ENCODE measurements at places on chromosomes 3 and 15.

DNA sequence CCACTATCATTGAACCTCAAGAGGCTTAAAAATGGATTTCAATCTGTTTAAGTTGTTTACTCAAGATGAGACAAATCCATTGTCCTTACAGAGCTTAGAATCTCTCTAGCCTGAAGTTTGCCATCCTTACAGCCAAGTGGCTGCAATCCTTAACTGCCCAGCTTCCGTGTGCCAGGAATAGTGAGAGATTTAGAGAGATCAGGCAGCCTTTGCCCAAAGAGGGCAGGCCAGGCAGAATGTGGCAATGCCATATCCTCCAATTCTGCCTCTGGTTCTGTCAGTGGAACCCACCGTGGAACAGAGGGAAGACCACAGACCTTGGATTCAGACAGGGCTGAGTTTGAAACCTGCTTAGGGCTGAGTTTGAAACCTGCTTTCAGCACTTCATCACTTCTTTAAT is 374.3 kb downstream of the VPS13C start:
- DNase-seq, result no peak

DNA sequence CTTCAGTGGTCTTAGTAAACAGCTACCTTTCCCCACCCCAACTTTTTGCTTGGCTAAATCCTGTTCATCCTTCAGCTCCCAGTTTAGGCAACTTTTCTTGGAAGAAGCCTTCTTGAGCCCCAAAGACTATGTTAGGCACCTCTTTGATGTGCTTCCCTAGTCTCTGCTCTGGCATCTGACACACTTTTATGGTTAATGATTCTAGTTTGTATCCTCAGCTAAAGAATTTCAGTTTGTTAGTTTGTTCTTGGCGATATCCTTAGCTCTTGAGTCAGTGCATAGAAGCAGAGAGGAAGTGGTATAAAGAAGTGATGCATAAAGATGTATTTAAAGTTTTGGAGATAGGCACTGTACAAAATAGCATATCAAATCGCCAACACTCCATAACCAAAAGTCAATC is 168.4 kb downstream of the WDR72 start:
- DNase-seq, result no peak

GRCh38 chr3:5497497-5497896 is 310.0 kb downstream of the EDEM1 start:
- DNase-seq, result no peak

- DNase-seq, result no peak
These were observed 31.7 kb downstream of the UQCC5 start for GRCh38 chr3:52568069-52568468.

- no peak for DNase-seq
These were observed 132.0 kb downstream of the ARNT2 start for GRCh38 chr15:80536231-80536630.

GRCh38 chr15:62912808-62913207 is 129.7 kb upstream of the TPM1 start:
- no peak for DNase-seq

- DNase-seq, result no peak
These were observed 276.2 kb upstream of the TBC1D5 start for GRCh38 chr3:18018491-18019160.

- no peak for DNase-seq
These were observed 223.0 kb downstream of the EPHA6 start for GRCh38 chr3:97037294-97037943.

DNA sequence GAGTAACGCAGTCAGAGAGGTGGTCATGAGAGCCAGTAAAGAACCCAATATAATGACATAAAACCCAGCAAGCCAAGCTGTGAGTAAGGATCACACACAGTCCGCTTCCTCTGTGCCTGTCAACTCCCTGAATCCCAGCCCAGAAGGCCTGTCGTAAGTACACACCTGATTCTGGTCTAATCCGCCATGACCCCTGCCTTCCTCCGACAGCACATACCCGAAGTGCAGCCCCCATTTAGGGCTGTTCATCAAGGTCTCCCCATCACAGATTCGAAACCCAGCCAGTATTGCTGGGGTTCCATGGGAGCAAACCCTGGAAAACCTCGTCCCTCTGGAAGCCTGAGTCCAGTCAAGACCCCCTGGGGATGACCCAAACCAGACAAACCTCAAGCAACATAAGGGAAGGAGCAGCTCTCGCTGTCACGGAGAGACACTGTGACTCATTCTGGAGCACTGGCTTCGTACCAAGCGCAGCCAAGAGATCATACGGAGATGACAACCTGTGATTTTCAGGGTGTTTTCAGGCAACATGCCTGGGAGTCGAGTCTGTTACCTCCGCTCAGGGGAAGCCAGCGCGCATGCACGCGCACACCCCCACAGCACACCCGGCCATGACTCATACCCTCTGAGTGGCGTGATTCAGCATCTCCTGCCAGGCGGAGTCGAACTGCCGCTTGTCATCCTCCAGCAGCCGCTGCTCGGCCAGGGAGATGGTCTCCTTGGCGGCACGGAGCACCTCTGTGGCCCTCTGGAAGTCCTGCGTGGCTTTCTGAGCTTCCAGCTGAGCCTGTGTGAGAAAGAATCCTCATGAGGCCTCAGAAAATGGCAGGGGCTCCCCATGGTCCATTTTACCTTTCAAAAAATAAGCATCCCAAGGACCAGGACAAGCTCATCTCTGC is 63.0 kb downstream of the SH3BP5 start:
- DNase-seq, result peak; percentile 81

GRCh38 chr15:95897651-95898050 is 432.8 kb upstream of the NR2F2 start:
- DNase-seq, result no peak

DNA sequence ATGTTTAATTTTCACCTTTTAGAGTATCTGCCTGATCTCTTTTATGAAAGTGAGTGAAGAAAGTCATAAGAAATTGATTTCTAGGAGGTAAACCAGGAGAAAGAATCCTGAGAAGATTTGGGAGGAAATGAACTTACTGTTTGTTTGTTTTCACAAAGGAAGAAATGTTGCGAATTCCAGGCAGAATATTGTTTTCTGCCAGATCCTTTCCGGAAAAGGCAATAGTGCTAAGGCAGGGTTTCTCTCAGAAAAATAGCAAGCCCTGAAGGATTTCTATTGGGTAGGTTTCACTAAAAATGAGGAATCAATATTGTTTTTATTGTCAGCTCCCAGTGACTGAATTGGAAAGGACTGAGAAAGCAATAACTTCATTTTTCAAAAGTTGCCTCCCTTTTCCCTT is 85.7 kb upstream of the TGFBR2 start:
- no peak for DNase-seq

GRCh38 chr3:127784865-127785710 is 37.2 kb downstream of the MGLL start:
- no peak for DNase-seq

DNA sequence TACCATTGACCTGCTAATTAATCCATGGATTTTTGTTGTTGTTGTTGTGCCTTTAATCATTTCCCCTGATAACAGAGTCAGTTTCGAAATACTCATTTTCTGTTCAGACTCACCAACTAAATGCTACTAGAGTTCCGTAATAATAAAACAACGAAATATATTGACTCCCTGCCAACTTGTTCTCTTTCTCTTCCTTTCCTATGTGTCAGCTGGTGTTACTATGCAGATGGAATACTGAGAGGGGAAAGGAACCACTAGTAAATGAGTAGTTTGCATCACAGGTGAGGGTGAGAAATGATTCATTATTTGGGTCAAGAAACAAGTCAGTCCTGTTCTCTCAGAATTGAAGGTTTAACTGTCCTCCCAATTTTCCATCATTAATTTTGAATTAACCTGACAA is 1027.3 kb downstream of the TUSC7 start:
- DNase-seq, result no peak

DNA sequence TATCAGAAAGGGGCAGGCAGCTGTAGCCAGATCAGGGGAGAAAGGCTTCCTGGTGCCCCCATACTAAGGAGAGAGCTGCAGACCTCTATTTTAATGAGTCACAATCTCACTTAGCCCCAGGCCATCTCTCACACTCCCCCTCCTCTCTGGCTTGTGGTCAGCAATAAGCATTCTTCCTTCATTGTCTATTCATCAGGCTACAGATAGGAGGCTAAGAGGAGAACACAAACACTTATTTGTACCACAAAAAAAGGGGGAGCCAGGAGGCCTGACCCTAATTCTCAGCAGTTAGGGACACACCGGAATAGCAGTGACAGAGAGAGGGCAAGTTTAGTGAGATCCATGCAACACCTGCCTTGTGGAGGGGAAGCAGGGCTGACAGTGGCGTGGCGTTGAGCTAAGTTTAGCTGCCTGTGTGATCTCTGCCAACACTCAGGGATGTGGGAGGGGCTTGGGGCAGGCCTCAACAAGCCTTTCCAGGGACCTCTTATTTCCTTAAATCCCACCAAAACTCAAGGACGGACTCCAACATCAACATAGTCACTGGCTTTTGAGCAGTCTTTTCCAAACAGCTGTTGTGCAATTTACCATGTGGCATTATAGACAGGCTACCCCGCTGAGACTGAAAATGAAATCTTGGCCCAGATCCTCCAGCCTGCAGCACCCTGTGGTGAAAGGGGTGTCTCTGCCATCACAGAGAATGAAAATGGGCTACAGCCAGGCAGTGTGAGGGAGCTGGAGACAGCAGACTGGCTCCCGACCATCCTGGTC is 191.9 kb upstream of the TSC22D2 start:
- no peak for DNase-seq

GRCh38 chr3:25585361-25586166 is 79.1 kb downstream of the TOP2B start:
- no peak for DNase-seq

DNA sequence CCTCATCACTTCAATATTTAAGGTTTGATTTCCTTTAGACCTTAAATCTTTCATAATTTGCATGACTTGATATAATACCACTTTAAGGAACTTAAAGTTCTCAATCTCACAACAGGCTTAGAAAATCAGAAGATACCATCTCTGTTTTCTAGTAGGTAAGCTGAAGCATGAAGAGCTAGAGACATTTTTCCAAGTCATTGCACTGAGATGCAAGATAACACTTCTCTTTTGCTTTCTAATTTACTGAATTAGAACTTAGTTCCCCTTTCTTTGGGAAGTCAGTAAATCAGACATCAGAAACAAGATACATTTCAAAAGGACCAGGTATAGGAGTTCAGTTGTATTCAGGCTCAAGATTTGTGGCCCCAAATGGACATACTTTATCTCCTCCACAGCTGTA is 79.7 kb downstream of the DZIP3 start:
- no peak for DNase-seq

- no peak for DNase-seq
These were observed 350.6 kb downstream of the FOXP1 start for GRCh38 chr3:71232895-71233294.

GRCh38 chr3:54696313-54696712 is 231.5 kb downstream of the LRTM1 start:
- no peak for DNase-seq

GRCh38 chr3:118809696-118810498 is 224.7 kb downstream of the IGSF11 start:
- no peak for DNase-seq

- DNase-seq, result no peak
These were observed 23.3 kb upstream of the IREB2 start for GRCh38 chr15:78414621-78415250.

GRCh38 chr3:143644370-143645089 is 203.7 kb downstream of the SLC9A9 start:
- no peak for DNase-seq

DNA sequence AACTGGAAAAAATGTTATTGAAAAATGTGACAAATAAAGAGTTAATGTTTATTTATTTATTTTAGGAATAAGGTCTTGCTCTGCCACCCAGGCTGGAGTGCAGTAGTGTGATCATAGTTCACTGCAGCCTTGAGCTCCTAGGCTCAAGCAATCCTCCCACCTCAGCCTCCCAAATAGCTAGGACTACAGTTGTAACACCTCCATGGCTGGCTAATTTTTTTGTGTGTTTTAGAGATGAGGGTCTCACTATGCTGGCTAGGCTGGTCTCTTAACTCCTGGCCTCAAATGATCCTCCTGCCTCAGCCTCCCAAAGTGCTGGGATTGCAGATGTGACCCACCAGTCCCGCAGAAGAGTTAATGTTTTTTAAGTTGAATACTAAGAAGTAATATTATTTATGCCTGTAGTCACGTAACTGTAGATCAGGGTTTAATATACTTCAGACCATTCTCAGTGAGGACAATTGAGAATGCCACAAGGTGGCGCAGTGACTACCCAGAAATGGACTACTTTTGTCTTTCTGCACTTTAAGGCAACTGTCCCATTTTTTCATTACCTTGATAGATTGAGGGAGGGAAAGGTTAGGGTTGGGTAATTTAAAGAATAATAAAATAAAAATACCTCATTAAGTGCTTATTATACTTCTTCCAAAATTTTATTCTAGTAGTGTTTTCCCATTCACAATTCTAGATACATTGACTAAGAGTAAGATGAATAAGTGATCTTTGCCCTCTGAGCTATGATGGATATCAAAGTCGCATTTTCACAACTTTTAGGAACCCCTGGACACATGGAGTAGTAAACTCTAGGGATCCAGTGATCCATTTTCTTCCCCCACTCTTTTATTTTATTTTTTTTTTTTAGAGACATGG is 6.0 kb downstream of the MUC13 start:
- peak; percentile 6 for DNase-seq

- no peak for DNase-seq
These were observed 139.0 kb downstream of the PGPEP1L start for GRCh38 chr15:98868564-98868963.

DNA sequence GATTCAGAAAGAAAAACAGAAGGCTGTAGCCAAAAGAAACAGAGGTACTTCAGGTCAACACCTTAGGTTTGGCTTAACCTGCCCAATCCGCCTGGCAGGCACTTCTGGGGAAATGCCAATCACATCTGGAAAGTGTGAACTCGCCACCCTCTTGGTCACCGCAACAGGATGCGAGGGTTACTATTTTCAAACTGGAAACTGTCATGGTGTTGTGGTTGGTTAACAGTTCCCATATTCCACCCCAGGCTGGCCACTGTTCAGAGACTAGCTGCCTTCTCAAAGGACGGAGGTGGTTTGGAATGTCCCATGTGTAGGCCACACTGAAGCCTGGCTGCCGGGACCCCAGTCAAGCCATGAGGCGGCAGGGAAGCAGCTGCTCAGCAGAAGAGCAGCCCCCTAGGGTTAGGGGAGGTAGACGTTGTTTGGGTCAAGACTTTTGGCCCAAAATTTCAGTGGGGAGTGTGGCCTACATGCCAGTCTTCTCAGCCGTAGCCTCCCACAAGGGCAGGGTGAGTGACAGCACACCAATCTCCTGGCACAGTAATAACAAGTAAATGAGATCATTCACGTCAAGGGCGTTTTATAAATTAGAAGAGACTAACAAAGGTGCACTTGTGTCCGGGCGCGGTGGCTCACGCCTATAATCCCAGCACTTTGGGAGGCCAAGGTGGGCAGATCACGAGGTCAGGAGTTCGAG is 54.6 kb downstream of the UMPS start:
- DNase-seq, result no peak

DNA sequence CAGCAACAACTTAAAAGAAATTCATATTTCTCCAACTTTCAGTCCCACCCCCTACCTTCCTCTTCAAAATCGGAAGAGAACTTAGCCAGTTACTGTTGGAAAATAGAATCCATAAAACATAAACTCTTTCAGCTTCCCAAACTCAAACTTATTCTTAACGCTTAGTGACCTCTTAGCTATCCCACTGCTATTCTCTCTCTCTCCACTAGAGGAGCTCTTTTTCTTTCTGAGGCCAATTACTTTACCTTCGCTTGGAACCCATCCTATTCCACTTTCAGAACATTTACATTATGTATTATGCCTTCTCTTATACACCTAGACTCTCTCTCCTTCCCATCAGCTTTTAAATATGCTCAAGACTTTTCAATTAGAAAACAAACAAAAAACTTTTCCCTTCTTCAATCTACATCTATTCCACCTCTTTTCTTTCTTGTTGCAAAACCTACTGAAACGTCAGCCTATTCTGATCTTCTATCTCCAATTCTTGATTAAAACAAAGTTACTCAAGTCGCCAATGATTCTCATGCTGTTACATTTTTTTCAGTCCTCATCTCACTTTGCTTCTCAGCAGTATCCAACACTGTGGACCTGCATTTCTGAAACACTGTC is 13.4 kb upstream of the GHSR start:
- no peak for DNase-seq

Measured in stimulated activated CD8-positive, alpha-beta memory T cell treated with anti-CD3 and anti-CD28 coated beads, Interleukin-15, amount 100 ng/mL, for 48 hours (primary cell).